ENCODE measurements at places on chromosomes 2 and 18.

GRCh38 chr2:190811811-190812210 is 68.8 kb upstream of the GLS start:
- DNase-seq = no peak

DNA sequence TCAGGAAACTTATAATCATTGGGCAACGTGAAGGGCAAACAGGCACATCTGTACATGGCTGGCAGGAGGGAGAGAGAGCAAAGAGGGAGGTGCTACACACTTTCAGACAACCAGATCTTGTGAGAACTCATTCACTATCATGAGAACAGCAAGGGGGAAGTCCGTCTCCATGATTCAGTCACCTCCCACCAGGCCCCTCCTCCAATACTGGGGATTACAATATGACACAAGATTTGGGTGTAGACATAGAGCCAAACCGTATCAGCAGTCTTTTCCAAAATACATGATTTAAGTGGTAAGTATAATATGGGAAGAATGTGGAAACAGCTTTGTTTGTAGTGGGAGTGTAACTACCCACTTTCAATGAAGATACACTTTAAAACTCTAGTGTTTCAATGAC is 65.0 kb downstream of the EPB41L5 start:
- DNase-seq = no peak

DNA sequence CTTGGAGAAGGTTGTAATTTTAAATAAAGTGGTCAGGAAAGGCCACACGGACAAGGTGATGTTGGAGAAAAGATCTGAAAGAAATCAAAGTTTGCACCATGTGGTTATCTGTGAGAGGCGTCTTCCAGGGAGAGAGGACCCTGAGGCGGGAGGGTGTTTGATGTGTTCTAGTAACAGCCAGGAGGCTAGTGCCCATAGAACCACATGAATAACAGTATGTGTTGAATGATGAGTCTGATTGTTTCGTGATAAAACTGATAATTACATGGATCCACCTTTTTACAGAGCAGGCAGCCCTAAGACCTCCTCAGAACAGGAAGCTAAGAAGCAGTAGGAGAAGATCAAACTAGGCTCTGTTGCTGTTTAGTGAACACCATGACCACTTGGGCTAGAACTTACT is 91.4 kb downstream of the SCG2 start:
- DNase-seq = no peak

- DNase-seq = no peak
Measured at GRCh38 chr2:96088340-96089335, 27.7 kb downstream of the ADRA2B start.

DNA sequence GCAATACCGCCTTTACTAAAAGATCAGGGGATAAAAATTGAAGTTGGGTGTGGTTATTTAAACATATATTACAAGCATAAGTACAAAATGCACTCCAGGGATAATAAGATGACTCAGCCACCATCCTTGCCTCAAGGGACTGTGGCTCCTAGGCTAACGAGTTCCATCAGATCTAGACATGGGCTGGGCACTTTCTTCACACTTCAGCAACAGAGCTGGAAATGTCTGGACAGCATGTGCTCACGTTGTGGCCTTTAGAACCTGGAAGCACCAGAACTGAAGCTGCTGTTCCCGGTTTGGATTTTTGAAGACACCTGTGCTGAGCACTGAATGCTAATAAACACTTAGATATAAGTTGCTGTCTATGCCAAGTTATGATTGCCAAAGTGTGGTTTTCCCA is 384.2 kb upstream of the SALL3 start:
- no peak for DNase-seq

DNA sequence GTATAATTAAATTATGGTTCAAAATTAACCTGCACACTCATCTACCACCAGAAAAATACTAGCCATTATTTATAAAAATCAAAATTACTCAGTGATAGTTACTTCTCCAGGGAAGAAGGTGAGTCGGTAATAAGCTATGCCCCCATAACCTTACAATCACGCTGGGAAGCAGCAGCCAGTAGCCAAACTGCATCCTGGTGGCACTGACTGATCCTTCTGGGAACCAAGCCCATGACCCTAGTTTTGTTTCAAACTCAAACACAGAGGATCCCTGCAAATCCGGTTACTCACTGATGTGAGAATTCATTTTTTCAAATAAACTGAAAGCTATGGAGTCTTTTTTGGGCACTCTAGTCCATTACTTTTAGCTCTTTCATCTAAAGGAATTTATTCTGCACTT is 88.2 kb upstream of the VWC2L start:
- DNase-seq = peak; percentile 62

GRCh38 chr2:235937936-235938335 is 230.2 kb downstream of the GBX2 start:
- DNase-seq = no peak

GRCh38 chr2:98927027-98927426 is 9.0 kb downstream of the CRACDL start:
- no peak for DNase-seq

DNA sequence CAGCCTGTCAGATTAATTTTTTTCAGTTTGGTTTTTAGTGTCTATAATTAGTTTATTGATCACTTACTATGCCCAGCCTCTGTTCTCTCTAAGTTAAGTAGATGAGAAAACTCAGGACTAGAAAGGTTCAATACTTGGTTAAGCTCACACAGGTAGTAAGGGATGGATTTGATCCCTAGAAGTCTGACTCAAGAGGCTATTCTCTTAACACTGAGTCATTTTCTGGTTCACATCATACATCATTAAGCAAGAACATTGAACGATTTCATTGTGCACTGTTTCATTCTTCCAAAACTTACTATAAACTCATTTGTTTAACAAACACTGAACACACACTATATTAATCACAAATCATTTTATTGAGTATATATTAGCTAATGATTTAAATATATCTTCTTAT is 54.1 kb upstream of the SLC38A11 start:
- DNase-seq = peak; percentile 7

DNA sequence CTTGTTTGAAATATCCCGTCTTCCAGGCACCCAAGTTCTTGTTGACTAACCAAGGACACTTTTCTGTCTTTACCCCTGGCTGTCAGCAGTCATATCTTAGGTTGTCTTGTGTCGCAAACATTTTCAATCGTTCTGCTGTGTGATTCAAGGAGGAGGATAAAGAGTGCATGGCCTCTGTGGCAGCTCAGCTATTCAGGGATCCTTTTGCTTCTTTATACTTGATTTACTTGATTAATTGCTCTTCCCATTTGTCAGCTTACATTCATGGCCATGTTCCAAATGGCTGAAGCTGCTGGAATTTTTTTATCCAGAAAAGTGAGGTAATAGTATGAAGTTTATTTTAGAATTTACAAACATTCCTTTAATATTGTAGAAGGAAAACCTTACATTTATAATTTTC is 97.3 kb upstream of the FZD5 start:
- peak; percentile 19 for DNase-seq

DNA sequence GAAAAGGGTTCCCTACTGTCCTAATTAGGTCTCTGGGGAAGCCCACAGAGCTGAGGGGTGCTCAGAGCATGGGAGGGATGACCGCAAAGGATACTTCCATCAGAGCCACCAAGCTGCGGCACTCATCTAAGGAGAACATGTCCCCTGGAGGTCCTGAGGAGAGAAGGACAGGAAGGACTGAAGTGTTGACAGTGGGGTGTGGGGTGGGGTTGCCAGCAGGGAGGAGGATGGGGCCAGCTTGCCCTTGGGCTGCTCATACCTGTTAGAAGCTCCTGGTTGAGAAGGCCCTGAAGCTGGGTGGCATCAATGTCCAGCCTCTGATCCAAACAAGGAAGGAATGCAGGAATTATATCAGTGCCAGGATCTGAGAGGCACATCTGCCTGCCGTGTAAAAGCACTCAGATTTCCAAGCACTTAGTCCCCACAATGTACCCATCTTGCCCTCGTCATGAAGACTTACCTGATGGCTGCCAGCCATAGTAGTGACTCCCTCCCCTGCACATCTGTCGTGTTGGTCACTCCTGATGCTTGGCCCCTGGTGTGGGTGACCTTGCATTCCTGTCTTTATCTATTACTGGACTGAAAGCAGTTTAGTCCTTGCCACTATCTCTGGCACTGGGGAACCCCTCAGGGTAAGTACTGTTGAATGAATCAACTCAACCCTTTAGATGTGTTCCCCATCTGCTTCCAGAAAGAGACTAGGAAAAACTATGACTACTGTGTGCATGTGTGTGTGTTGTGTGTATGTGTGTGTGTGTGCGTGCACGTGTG is 68.9 kb downstream of the CAPN13 start:
- DNase-seq = no peak

GRCh38 chr2:232026910-232027309 is 65.4 kb downstream of the DIS3L2 start:
- DNase-seq = no peak

DNA sequence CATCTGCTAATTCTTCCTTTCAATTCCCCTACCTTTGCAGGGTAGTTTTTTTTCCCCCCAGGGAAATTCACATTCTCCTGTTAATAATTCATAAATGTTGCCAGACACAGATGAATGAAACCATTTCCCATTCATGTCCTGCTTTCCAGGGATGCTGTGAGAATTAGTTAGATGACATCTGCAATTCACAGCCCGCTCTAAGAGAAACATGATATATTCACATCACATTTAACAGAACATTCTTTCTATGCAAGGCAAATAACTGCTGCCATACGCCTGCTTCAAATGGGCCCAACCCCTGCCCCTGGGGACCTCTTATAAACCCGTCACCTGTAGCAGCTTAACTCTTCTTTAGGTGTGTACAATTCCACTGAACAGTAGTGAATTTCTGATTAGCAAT is 110.6 kb upstream of the CTAGE1 start:
- DNase-seq = no peak

DNA sequence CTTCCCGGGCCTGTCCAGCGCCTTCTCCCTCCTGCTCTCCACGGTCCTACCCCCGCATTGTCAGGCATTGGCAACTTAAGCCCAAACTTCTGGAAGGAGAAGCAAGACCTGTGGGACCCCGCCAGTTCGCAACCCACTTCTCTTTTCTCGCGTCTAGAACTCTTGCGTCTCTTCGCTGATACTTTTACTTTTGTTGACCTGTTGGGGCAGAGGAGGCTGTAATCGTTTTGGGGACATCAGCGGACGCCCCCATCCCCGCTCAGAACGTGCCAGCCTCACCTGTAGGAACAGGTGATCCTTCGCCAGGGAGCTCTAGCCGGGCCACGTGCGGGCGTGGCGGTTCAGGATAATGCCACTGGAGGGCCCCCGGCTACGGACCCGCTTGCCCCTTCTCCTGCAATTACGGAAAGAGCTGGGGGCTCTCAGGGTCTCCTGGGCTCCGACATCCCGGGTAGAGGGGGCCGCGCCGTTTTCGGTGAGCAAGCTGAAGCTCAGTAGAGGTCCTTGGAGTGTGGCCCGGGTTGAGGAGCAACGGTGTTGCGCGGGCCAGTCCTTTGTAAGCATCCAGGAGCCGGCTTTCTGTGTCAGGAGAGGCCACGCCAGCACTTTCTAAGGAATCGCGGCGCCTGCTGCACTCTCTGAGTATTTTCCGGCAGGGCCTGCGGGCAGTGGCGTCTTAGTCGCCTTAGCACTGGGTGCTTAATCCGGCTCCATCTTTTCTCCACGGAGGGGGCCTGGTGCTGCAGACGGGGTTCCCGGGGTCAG is 1.6 kb downstream of the MTCL1 start:
- DNase-seq = peak; percentile 73

GRCh38 chr2:233466991-233467603 is 99.5 kb downstream of the USP40 start:
- no peak for DNase-seq

DNA sequence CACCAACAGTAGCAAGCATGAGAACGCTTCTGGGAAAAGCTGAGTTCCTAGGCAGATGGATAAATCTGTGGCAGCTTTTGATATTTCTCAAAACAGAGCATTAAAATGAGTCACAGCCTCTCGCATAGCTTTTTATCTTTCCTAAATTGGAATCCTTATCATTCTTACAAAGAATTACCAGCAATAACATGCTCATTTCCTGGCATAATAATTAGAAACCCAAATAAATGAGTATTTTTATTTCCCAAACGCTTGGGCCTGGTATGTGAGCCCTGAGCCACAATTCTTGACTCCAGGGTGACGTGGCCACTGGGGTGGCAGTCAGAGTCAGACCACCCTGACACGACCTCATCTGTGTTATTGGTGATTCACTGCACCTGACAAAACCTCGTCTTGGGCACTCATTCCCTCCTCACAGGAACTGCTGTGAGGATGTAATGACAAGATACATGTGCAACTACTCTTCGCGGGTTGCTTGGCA is 210.7 kb downstream of the ARL4C start:
- peak; percentile 71 for DNase-seq

DNA sequence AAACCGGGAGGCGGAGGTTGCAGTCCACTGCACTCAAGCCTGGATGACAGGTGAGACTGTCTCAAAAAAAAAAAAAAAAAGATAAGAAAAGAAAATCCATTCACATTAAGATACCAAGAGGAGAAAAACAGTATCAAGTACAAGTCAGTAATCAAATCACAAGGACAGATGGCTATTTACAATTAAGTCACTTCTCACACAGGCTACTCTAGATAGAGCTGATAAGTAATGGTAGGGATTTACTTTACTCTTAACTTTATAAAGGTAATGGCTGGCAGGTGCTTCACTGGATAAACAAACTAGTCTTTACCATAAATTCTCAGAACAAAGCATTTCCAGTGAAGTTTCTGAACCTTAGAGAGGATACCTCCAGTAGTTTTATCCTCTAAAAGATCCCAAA is 11.5 kb downstream of the SF3B1 start:
- no peak for DNase-seq

GRCh38 chr18:44799907-44800421 is 119.3 kb downstream of the SETBP1 start:
- no peak for DNase-seq

- DNase-seq = no peak
Measured at GRCh38 chr18:51234117-51235008, 36.9 kb upstream of the MEX3C start.

DNA sequence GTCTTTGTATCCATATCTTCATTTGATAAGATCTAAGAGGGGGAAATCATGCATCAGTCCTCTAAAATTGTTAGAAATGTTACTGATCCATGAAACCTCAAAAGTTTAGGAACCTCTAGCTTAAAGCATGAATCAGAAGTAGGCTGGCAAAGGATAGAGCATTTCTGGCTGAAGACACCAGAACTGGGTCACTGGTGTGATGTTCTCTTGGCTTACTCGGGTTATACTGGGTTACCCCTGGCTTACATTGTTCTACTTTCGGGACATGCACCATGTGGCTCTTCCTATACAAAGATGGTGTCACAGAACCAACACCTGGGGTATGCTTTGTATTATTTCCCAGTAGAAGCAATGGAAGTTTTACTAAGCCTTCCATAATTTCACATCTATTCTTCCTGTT is 83.2 kb upstream of the TNP1 start:
- DNase-seq = no peak

GRCh38 chr2:36409935-36410334 is 54.4 kb downstream of the CRIM1 start:
- no peak for DNase-seq

GRCh38 chr2:188894979-188895378 is 79.2 kb upstream of the COL3A1 start:
- DNase-seq = no peak

GRCh38 chr2:45890819-45891218 is 239.3 kb downstream of the PRKCE start:
- no peak for DNase-seq

GRCh38 chr2:18516112-18516511 is 44.3 kb downstream of the RDH14 start:
- peak; percentile 94 for DNase-seq
